ENCODE measurements at places on chromosomes 11 and 22.

GRCh38 chr22:48235744-48236143 lies 1473.3 kb downstream of the TBC1D22A start:
- DNase-seq: no peak

GRCh38 chr11:75572744-75573143 lies 10.7 kb downstream of the SERPINH1 start:
- DNase-seq: no peak

DNA sequence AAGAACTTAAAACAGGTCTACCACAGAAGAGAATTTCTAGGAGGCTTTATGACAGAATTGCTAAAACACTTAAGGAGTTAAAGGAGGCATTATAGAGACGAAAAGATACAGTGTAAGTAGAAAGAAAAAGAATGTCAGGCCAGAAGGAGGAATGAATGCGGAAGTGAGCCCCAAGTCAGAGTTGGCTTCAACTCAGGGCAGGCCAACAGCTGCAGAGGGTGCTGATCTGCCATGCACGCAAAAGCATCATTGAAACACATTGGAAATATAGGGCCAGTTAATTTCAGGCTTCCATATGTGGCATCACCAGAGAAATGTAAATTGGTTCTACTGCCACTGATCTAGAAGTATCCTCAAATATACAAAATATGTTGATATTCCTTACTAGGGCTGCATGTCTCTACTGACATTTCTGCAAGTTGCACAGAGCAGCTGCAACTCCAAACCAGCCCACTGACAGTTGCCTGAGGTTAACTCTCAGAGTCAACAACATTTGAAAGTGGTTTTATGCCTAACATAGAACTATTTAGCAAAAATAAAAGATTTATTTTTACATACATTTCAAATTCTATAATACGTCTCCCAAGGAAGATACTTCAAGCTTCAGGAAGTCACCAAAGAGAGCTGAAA lies 324.1 kb downstream of the C11orf87 start:
- no peak for DNase-seq

DNA sequence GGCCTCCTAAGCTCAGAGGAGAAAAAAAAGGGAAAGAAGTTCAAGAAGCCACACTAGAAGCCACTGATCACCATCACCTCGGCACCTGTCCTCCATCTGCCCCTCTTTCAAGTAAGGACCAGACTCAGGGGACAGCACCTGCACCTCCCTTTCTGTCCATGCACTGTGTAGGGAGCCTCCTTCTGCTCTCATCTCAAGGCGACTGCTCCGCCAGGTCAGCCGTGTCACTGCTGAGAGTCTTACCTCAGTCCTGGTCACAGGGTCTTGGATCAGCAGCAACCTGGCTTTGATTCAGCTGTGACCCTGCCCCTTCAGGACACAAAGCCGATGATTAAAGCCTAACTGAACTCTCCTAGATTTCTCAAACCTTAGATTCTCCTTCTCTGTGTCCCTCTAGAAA lies 101.5 kb downstream of the ZNF280B start:
- DNase-seq: no peak

GRCh38 chr11:67522844-67523555 lies at the start of gene CABP2:
Gene CABP2 (minus strand): TSS chr11:67523446. CDS start chr11:67523326, 120 bp downstream.
- DNase-seq: no peak

DNA sequence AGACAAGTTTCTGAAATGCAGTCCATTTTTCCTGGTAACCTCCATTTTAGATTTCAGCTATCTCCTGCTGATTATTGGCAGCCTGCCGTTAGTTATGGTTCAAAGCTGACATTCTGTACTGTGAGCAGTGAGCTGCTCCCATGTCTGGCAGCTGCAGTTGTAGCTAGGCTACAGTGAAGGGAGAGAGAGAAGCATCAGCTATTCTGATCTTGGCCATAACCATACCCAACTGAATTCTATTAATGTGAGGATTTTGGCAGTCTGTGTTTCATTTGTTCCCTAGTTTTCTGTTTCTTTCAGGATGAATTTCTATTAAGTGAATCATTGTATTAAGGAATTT lies 33.4 kb downstream of the SIK2 start:
- peak; percentile 26 for DNase-seq

DNA sequence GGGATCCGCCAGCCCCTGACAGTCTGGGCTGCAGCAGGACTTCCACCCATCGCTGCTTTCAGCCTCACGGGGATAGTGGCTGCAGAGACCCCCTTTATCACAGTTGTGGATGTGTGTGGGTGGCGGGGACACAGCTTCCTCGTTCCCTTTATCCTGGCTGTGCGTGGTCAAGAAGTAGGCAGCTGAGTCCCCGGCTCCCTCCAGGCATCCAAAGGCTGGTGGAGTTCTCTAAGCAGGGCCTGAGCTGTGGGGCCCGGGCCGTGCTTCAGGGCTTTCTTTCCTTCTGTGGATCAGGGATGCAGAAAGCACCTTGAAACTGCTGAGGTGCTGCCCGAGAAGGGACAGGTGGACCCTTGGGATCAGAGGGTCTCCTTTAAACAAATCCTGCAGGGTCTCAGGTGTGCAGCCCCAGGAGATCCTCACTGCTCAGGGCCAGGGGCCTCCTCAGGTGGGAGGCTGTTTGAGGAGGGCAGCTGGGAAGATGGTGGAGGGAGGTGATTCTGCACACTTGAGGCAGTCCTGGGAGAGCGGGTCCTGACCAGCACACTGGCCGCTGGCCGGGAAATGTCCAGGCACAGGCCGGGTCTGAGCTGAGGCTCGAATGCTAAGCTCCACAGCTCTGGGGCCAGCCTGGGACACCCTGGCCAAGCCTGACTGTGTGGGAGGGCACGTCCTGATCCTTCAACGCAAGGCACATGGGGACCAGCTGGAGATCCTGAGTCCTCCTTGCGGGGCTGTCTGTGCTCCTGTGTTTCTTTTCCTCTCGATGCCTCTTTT lies 1024.3 kb downstream of the BRD1 start:
- no peak for DNase-seq

GRCh38 chr22:29253561-29254285 lies 14.1 kb downstream of the RHBDD3 start:
- no peak for DNase-seq

DNA sequence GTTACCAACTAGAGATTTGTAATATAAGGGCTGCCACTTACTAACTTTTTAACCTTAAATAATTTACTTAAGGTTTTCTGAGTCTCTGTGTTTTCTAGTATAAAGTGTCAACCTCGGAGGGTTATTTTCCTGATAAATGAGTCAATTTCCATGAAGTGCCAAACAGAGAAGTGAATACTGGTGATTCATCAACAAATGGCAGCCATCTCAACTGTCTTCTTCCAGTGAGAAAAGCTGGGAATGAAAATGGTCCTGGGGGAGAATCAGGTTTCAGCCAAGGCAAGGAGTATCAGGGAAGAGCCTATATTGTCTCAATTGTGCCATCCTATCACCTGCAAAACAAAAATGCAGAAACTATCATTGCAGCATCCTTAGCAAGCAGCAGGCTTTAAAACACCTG lies 129.1 kb downstream of the LUZP2 start:
- DNase-seq: no peak

DNA sequence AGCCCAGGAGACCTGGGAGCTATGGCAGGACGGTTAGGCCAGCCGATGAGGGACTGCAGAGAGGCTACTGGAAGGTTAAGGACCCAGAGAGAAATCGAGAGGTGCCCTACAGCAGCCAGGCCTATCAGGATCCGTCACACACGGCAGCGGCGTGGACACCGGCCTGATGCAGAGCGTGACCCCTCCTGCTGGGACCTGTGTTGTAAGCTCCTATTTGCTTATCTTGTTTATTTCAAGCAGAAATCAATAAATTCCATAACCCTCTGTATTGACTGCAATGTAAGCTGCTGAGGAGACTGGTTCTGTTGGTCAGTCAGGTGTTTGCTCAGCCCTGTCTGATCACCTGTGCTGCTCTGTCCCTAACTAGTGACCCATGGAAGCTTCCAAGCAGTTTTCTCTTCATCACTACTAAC lies 39.9 kb downstream of the PPP2R1B start:
- no peak for DNase-seq

- DNase-seq: no peak
Measured at GRCh38 chr22:48510599-48510998, 1317.1 kb downstream of the BRD1 start.
